ENCODE measurements at places on chromosomes 13 and 19.

DNA sequence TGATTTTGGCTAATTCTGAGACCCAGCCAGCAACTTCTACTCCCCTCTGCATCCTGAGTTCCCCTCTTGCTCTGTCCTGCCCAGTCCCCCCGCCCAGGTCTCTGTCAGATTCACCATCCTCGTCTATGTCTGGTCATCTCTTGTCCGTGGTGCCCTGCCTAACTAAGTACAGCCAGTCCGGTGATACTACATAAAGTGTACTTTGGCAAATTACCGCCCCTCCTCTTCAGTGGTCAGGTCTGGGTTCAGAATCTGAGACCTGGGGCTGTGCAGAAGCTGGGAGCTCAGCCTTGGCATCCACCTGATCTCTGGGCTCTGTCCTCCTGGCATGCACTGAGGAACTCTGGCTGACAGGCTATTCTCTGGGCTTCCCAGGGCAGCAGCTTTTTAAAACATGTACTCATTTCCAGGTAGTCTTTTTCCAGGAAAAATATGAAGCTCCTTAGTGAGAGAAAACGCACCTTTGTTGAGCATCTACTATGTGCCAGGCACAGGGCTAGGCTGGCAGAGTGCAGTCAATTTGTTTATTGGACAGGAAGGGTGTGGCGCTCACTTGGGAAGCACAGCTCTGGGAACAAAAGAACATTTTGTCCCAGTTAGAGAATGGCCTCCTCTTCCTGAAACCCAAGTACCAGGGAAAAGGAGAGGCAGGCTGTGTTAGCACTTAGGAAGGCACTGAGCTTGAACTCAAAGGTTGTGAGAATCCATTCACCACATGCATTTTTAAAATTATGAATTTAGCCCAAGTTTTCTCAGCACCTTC is 88.9 kb downstream of the TSHZ3 start:
- no peak for DNase-seq

DNA sequence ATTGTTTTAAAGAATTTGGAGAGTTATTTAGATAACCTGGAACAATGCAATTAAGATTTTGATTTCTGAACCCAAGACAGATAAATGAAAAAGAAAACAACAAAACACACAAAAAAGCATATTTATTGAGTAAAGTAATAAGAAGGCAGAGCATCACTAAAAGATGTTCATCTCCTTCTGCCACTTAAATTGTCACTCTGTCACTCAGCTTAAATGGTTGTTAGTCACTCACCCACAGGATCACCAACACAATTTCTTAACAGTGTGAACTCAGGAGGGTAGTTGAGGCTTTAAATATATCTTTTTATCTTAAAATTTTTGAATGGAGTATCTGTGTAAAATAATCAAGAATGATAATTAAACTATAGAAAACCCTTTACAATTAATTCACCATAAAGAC is 1215.5 kb upstream of the PCDH20 start:
- DNase-seq = no peak

- DNase-seq = no peak
These were observed 324.5 kb upstream of the NBEA start for GRCh38 chr13:34617473-34618083.

DNA sequence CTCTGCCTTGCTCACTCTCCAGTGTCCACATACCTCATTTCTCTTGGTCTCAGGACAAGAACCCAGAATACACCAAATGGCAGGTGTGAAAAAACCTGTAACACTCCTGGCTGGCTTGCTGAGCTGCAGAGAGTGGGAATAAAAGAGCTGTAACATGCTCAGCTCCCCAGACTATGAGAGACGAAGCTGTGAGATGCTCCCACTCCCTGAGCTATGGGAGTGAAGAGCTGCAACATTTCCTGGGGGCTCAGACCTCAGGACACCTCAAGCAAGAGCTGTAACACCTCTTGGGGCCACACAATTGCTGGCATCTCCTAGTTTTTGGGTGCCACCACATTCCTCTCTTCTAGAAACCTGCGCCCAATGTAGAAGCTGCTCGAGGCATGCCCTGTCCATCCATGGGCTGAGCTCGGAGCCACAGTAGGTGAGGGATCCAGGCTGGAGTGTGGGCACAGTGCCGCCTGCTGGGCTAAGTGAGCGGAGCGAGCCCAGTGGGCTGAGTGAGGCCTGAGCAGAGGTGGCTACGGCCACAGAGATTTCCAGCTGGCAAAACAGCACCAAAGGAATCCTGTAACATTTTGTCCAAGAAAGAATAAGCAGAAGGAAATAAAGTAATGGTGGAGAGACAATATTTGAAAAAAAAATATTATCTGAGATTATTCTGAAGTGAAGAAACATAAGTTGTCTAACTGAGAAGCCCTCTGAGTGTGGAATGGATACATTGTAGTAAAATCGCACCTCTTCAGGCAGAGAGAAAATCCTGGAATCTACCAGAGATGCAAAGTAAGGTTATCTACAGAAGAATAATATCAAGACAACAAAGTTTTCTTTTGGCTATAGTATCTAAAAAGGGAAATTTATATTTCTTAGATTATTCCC is 186.2 kb upstream of the PCDH9 start:
- DNase-seq = no peak

DNA sequence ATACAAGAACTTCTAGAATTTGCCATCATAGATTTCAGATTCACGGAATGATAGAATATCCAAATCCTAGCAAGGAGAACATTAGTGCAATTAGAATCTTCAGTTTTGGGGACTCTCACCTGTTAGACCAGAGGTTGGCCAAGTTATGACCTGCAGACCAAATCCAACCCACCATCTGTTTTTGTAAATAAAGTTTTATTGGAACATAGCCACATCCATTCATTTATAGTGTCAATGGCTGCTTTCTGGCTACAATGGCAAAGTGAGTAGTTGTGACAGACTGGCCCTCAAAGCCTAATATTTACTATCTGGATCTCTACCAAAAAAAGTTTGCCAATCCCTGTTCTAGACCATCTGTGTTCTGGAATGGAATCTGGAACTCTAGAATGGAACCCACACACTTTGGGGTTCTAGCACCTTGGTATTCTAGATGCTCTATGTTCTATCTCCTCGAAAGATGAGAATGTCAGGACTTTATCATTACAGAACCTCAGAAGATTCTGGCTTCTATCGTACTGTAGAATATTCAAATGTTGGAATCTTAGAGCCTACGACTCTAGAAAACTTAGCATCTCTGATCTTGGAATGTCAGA is 2.5 kb downstream of the KPTN start:
- no peak for DNase-seq

DNA sequence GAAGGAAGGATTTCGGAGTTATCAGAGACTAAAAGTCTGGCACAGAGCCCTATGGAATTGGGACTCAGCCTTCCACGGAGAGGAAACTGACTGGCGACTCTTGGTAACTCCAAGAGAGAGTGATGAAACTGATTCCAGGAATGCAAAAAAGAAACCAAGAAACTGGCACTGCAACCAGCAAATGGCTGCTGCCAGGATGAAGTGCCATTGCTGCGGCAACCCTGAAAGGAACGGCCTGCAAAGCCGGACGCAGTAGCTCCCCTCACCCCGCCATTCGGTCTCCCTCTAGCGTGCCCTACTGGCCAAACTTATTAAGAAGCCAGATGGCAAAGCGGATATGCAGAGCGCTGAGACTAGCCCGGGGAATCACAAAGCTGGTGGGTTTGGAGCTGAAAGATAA is 236.0 kb downstream of the PCDH9 start:
- DNase-seq = no peak

DNA sequence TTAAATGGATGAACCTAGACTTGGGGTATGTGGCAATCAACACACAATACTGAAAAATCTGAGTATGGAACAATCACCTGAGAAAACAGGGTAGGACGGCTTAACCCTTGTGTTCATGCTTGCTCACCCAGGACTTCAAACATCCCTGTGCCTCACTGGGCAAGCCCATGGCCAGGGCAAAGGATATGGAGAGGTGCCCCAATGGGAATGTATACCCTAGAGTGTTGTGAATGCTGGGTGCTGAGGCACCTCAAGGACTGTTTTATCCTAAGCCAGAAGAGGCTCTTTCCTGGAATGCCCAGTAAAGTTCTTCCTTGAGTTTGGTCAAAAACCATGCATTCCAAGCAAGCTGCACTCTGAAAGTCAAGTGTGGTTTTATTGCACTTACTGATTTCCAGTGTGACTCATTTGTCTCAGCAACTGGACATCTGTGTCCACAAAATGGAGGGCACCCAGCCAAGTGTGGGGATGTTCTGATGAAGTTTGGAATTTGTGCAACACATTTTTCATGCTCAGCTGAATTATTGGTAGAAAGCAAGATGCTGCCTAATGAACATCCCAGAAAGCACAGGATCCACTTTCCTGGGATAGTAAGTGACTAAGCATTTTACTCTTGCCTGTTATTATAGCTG is 531.3 kb downstream of the RFC3 start:
- DNase-seq = no peak

DNA sequence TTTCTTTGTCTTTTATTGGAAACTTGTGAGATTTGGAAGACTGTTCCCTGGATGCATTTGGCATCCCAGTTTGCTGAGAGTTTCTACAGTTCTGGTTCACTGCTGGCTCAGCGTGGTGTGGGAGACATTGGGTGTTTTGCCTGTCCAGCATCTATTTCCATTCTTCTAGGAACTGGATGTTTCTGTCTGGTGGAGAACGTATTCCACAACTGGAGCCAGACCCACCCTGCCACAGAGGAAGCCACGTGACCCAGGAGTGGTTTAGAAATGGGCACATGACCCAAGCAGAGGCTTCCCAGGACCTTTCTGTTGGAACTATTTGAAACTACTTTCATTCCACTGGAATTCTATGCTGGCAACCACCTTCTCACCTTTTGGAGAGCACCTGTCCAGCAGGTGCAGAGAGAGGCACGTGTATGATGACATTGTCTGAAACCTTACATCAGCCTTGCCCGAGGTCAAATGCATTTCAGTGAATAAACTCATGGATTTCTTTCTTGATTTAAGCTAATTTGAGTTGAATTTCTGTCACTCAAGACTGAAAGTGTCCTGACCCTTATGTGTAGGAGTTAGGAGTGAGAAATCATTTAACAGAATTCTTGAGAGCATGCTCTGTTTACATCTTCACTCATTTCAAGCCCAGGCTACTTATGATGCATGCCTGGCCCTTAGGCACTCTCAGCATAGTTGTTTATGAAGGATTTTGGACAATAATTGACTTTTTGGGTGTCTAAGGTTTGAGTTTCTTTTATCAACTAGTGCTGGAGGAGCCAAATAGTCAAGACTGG is 121.8 kb downstream of the AKAP11 start:
- DNase-seq = no peak

DNA sequence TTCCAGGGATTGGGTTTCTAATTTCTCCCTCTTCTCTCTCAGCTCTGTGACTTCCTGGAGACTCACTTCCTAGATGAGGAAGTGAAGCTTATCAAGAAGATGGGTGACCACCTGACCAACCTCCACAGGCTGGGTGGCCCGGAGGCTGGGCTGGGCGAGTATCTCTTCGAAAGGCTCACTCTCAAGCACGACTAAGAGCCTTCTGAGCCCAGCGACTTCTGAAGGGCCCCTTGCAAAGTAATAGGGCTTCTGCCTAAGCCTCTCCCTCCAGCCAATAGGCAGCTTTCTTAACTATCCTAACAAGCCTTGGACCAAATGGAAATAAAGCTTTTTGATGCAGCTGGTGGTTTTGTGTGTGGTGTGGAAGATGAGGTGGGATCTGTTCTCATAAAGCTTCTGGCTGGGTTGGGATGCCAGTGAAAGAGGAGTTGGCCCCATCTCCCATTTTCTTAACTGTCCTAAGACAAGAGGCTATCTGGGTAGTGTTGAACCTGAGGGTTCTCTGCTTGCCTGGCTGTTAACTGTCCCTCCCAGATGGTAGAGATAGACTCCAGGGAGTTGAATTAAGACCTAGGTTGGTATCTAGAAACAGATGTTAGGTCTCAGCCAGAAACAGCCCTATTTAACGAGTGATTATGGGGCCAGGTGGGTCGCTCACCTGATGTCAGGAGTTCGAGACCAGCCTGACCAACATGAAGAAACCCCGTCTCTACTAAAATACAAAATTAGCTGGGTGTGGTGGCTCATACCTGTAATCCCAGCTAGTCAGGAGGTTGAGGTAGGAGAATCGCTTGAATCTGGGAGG is 1.6 kb downstream of the FTL start:
- DNase-seq = no peak

- no peak for DNase-seq
These were observed 3.2 kb downstream of the ZNF628 start for GRCh38 chr19:55479451-55480230.

GRCh38 chr19:17020385-17020784 is 6.2 kb downstream of the CPAMD8 start:
- no peak for DNase-seq

DNA sequence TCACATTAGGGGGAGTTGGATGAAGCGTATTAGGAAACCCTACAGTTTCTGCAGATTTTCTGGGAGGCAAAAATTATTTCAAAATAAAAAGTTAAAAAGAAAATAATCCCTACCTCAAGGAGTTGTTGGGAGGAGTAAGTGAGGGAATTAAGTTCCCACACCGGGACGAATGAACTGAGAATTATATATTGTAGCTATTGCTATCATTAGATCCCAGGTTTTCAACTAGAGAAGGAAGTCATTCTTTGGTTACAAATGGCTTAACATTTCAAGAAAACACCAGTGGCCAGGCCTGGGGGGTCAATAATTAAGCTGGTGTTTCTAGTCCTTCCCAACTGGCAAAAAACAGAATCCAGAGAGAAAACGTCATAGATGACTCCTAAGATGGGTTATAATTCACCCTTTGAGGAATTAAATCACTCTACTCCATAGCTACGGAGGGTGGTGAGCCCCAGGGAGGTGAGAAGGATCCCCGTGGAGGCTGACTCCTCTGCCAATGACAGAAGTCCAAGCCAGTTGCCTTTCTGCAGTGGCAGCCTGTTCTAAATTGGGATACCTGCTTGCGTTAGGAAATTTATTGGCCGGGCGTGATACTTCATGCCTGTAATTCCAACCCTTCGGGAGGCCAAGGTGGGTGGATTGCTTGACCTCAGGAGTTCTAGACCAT is 1.2 kb upstream of the MYDGF start:
- no peak for DNase-seq

DNA sequence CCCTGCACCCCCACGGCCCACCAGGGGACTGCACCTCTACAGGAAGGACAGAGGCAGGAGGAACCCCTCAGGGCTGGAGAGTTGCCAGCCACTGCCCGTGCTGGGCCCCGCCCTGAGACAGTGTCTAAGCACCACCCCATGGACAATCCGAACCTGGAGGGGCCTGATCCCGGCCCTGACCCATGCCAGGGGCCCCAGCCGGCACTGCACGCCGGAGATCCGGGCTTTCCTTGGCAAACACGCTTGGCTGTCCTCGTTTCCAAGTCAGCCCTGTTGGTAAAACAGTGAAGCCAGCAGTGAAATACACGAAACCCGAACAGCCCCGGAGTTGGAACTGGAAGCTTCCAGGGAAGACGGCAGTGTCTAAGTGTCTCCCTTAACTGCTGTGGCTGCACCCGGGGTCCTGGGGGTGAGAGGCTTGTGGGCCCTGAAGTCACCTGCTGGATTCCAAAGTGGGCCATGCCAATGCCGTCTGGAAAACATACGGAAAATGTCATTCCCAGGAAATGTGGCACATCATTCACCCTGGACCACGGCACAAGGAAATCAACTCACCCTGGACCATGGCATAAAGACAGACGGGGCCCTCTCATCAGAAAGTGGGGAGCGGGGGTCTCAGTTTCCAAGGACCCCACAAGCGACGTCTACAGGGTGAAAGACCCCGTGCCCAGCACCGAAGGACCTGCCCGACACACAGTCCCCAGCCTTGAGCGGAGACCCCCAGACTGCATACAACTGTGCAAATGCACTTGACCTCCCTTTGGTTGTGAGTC is 30.9 kb downstream of the RASA3 start:
- no peak for DNase-seq

Data from T follicular helper cell (primary cell).